ENCODE measurements at places on chromosomes 7 and 10.
A peak's percentile ranks its signal among the peaks of the same experiment; 100 is the strongest.

DNA sequence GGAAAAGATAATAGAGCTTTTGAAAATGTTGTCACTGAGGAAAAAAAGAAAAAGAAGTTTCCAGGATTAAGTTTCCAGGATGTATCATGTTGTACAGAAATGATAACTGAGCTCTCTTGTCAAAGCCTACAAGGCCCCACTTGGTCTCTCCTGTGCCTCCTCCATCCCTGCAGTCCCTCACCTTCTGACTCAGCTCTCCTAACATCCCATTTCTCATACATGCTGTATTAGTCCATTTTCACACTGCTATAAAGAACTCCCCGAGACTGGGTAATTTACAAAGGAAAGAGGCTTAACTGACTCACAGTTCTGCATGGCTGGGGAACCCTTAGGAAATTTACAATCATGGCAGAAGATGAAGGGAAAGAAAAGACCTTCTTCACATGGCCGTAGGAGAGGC is 3.8 kb upstream of the DGKI start:
- no peak for DNase-seq

GRCh38 chr10:78383378-78384048 is 349.9 kb downstream of the RPS24 start:
- no peak for DNase-seq

DNA sequence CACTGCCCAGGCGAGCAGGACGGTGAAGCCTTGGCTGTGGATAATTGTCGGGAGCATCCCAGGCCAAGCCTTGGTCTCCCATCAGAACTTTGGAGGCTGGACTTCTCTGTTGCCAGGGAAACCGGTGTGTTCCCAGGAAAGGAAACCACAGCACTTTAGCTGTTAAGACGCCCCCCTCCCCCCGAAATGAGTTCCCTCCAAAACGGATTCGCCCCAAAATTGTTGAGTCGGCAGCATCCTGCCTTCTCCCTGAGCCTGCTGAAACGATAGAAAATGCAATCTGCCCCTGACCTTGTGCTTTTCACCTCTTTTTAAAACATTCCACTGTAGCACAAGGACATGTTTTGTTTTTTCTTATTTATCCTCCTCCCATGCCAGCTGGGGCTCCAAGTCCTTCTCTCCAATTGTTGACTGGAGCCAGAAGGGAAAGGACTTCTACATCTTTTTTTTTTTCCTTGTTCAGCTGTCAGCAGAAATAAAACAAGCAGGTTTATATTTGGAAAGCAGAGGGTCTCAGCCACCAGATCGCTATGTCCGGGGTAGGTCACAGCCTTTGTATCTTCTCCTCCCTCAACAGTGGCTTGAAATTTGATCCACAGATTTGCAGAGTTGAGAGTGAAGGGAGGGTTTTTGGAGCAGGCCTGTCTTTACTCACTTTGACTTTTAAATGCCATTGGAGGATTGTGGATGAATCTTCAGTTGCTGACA is 116.5 kb downstream of the ZMIZ1 start:
- no peak for DNase-seq

DNA sequence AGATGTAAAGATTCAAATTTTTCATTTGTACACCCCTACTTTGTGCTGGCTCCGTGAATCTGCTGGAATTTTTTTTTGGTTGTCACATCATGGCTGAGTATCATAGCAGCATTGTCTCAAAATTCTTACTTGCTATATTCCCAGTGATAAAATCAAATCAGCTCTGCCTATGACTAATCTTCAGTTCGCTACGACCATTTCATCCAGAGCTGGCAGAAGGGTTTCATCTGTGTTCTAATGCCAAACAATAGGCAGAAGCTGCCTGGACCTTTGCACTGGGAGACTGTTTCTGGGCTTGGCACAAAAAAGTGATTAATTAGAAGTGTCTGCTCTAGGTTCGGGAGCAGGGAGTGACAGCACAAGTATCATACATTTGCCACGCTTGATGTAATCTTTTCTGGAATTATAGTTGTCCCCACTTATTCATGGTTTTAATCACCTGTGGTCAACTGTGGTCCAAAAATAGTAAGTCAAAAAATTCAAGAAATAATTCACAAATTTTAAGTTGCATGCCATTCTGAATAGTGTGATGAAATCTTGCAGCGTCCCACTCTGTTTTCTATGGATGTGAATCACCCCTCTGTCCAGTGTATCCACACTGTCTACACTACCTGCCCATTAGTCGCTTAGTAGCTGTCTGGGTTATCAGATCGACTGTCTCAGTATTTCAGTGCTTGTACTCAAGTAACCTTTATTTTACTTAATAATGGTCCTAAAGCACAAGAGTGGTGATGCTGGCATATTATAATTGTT is 120.5 kb upstream of the IMMP2L start:
- DNase-seq, result no peak

DNA sequence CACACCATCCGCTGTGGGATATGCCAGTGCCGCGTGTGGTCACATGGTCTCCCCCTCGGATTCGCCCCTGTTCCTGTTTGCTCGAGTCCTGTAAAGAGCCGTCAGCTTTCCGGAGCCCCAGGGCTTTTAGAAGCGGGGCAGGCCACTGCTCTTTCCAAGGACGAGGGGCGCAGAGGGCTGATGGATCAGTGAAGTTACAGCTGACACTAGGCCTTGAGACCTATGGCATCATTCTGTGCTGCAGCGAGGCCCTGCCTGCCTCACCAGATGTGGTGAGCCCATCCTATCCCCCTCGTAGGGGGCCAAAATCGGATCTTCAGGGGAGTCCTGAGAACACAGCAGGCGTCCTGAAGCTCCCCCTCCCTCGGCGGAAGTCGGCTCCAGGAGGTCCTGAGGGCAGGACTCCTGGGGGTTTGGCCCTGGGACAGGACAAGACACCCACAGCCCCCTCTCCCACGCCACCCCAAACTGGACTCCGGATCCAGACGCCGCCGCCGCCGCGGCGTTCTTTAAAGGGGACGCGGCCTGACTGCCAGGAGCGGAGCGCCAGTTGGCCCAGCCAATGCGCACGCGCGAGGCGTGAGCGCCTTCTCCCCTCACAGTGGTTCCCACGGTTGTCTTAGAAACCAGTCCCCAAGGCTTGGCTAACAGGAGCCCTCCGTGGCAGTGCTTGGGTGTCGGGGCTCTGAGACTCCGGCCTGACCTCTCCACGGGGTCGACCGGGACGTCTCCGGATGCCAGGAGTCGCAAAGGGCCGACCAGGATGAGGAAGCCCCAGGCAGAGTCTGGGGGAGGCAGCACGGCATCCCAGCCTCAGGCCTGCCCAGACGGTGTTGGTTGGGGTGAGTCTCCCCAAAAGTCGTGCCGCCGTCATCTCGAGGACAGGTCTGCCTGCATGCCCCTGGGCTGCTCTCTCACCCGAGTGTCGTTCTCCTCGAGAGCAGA is 371.7 kb downstream of the ZNF716 start:
- DNase-seq, result no peak

GRCh38 chr10:96789571-96790108 is 42.5 kb upstream of the LCOR start:
- DNase-seq, result peak; percentile 88

- DNase-seq, result no peak
Measured at GRCh38 chr7:74622228-74622749, 35.2 kb upstream of the GTF2I start.

DNA sequence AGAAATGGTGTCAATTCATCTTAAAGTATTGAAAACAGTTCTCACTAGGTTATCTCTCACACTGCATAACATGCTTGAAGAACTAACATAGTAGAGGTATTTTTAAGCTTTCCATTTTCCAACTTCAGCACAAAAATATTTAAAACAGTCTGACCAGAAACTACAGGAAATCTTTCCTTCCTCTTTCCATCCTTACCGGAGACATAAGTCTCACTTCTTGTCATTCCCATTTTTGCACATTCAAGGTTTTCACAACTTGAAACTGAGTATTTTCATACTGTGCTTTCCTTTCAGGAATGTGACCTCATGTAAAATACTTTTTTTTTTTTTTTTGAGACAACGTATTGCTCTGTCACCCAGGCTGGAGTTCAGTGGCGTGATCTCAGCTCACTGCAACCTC is 45.2 kb downstream of the ARHGAP12 start:
- DNase-seq, result no peak

DNA sequence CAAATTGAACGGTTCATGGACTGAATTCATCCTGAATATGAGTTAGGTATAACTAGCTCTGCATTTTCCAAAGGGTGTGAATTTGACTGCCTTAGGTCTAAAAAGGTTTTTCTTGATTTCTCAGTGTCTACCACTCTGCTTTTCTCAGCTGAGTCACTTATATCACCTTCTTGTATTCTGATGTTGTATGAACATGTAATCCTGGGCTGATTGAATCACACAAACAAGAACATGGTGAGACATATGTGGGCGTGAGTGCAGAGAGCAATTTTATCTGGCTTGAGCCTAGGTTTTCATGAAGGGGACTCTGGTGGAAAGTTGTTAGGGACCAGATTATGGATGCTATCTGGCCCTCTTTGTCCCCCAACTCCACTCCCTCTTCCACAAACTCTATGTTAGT is 239.8 kb downstream of the SUGCT start:
- no peak for DNase-seq

DNA sequence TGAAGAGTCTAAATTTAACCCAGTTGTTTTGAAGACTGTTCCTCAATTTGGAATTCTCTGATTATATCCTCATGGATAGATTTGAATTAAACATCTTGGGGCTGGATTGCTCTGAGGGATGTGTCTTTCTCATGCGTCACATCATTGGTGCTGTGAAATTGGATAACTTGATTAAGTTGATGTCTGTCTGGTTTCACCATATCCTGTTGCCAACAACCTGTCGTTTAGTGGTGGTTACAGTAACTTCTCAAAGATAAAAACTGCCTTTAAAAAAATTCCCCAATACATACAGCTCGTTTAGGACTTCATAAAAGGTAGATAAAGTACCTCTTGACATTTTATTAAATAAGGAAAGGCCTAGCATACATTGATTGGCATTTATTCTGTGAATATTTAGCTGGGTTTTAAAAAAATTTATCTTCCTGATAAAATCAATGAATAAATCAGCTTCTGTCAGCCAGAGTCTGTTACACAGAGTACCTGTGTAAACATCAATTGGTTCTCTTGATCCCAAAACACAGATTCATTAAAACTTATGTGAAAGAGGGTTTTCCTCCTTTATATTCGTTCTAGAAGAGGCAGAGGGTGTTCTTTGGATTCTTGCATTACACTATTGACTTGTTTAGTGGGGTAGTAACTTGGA is 10.5 kb downstream of the CRCP start:
- no peak for DNase-seq

Data from B cell (primary cell).